ENCODE measurements at places on chromosomes 2 and 18. TPM values are rescaled to one million over a fixed set of nuclear protein-coding genes. Genes with fewer than 3 reads are reported as not detected.

DNA sequence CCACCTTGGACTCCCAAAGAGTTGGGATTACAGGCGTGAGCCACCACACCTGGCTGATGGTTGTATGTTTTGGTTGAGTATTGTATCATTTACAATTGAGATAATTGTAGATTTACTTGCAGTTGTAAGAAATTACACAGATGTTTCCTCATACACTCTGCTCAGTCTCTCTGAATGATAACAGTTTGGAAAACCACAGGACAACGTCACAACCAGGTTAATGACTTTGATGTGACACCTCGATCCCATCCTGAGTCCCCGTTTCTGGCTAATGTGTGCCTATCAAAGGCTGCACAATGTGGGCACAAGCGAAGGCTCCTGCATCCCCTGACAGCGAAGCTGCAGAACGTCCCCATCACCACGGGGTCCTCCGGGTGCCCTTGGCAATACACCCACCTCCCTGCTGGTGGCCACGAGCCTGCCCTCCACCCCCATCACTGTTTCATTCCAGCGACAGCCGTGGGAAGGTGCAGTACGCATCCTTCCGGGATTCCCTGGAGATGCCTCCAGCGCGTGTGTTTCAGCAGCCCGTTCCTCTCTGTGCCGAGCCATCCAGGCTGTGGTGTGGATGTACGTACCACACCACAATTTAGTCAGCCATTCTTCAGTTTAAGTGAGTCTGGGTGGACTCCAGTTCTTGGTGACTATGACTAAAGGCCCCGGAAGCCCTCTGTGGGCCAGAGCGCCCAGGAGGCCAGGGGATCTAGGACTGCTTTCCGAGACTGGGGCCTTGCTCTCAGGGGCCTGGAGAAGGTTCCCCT lies 4.3 kb upstream of the PDCD1 start:
- DNase-seq = no peak

DNA sequence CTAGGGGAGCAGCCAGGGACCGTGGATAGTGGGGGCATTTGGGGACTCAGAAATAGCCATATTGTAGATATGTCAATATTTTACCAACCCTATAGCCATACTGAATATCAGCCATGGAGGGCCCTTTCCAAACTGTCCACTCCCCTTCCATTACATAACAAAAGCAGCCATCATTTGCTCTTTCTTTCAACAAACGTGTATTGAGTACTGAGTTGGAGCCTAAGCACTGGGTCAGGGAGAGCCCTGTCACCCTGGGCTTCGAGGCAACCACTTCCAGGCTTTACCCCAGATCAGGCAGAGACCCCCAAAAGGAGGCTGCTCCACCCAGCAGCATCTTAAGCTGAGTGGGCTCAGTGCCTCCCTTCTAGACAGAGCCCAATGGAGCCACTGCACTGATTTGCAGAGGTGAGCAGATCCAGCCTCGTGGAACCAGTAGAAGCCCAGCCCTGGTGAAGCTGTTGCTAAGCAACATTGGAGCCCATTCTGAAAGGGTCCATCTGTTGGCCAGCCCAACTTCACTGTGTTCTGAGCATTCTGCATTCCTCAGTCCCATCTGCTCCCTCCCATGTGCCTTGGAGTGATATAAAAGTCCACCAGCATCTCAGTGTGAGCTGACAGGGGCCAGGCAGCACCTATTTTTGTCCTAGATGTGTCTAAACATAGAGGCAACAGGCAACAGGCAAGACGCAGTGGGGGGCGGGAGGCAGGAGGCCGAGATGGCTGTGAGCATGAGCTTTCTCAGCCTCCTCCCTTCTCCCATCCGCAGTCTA lies 112.1 kb downstream of the PLB1 start:
- DNase-seq = no peak

DNA sequence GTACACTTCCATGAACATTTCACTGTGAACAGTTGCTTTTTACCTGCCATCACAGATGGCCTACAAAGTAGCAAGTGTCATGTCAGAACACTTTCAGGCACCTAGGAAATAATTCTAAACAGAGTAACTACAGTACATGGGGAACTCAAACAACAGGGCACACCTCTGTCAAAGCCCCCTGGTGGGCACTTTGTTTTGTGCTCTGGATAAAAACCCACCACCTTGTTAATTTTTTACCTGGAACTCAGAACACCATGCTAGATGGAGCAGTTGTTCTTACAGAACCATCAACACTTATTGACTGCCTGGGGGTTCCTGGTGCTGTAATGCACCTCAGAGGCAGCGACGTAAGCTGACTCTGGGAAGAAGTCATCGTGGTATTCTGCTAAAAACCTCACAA lies 2.3 kb downstream of the MSL3B start:
- DNase-seq = no peak

DNA sequence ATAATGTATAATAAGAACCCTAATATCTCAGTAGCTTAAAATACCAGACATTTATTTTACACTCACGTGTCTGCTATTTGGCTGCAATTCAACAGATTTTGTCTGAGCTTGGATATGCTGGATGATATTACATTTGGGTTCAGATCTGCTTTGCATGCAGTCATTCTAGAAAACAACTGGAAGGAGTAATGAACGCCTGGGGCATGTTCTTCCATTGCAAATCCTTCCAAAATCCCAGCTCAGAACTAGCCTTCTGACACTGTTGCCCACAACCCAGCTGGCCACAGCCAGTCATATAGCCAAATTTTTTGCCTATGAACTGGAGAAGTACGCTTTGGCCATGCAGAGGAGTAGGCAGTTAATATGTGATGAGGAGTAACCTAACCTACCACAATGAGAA lies 597.8 kb upstream of the VRK2 start:
- DNase-seq = no peak

The CLEC4F gene
- total RNA-seq = 0.10 TPM

- DNase-seq = no peak
Observed at GRCh38 chr18:13573750-13574149, 152.6 kb downstream of the FAM210A start.

DNA sequence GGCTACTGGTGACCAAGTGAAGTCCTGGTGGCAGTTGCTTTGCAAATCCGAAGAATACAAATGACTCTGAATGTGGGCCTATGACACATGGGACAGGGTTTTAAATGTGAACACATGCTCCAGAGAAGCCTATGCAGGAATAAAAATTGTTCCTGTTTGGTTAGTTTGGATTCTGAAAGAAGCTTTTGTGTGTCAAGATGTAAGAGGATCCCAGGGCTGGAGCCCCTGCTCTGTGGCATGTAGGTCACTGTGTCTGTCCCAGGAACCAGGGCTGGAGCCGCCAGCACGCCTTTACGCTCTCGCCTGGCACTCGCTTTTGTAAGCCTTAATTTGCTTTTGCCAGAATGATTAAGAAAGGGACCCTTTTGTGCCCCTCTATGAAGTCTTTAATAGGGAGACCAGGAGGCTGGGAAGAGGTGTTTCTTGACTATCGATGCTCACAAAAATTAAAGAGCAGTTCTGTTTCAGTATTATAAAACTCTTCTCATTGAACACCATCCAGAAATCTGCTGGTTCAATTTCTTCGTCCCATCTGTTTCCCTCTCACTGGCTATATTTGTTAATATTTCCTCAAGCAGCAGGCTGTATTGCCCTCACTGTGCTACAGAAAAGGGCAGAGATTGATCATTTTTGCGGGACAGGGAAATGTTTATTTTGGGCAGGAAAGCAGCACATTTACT lies 532.7 kb upstream of the POU3F3 start:
- no peak for DNase-seq

The RGPD3 gene
- total RNA-seq = 0.16 TPM

GRCh38 chr2:190822043-190822442 lies 58.6 kb upstream of the GLS start:
- DNase-seq = no peak

DNA sequence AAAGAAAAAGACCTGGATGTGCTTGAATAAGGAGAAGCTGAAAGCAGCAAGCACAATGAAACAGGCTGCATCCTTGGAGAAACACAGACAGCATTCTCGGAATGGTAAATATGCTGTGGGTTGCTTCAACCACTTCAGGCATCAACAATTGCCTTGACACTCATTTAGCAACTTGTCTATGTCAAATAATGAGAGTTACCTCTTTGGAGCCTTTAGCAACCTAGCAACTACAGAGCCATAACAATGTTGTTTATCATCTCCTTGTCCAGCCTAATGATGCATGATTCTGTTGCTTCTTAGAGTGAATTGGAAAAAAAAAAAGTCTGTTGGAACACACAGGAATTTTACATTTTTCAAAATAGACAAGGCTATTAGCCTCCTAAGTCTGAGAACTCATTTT lies 410.6 kb downstream of the PIK3C3 start:
- DNase-seq = no peak

DNA sequence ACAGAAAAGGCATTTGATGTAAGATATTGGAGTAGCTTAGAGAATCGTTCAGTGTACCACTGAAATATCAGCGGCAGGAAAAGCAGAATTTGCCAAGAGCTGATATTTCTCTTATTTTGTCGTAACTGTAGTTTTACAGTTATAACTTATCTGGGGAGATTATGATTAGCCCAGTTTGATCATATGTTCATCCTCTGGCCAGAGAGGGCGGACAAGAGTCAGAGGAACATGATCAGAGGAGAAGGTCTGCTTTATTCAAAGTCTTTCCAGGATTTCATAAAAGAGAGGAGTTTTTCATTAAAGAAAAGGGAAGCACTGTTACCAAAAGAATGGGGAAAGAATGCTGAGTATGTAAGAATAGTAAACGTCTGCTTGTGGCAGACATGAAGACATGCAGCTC lies 1655.6 kb downstream of the DPP10 start:
- DNase-seq = no peak

The ALPI gene
- not detected for total RNA-seq

The ABCG8 gene
- not detected for total RNA-seq

The MC2R gene
- not detected for total RNA-seq

DNA sequence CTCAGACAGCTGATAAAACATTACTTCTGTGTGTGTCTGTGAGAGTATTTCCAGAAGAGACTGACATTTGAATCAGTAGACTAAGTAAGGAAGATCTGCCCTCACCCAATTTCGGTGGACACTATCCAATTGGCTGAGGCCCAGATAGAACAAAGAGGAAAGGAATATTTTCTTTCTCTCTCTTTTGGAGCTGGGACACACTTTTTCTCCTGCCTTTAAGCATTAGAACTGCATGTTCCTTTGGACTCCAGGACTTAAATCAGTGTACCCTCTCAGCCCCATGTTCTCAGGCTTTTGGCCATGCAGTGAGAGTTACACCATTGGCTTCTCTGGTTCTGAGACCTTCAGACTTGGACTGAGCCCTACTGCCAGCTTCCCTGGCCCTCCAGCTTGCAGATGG lies 3.3 kb upstream of the SRBD1 start:
- DNase-seq = no peak

DNA sequence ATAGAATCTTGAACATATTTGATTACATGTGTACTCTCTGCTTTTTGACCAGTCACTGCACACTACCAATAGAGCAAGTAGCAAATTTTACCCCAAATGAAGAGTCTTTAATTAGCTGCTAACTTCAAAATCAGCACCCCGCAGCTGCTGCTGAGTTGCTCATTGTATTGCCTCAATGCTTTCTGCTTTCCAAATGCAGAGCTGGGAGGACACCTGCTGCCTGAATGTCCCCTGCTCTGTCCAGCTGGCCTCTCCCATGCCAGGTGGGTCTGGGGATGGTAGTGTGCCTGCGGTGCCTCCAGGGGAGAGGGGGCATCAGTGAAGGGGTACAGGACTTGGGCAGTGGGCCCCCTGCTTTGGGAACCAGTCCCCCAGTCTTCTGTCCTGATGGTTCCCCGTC lies 184.8 kb downstream of the PRKCE start:
- no peak for DNase-seq

DNA sequence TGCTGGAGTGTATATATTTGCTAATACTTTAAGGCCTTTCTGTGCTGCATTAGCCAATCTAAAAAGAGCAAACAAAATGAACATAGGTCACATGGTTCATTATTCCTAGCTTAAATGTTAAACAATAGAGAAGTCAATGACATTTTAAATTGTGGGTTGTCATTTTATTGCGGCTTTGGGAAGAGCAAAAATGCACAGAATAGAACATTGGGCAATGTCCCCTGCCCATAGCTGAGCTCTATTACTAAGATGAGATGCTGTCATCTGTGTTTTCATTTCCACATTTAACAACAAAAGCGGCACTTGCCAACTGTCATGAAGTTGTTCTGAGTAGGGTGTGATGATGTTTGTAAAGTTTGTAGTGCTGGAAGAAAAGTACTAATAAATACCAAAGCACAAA lies 3.2 kb upstream of the VAPA start:
- no peak for DNase-seq

GRCh38 chr2:11154016-11154922 lies 998 bp upstream of the SLC66A3 start:
- DNase-seq = no peak

- DNase-seq = peak; percentile 9
Observed at GRCh38 chr18:48540251-48541025, 1.6 kb downstream of the CTIF start.

DNA sequence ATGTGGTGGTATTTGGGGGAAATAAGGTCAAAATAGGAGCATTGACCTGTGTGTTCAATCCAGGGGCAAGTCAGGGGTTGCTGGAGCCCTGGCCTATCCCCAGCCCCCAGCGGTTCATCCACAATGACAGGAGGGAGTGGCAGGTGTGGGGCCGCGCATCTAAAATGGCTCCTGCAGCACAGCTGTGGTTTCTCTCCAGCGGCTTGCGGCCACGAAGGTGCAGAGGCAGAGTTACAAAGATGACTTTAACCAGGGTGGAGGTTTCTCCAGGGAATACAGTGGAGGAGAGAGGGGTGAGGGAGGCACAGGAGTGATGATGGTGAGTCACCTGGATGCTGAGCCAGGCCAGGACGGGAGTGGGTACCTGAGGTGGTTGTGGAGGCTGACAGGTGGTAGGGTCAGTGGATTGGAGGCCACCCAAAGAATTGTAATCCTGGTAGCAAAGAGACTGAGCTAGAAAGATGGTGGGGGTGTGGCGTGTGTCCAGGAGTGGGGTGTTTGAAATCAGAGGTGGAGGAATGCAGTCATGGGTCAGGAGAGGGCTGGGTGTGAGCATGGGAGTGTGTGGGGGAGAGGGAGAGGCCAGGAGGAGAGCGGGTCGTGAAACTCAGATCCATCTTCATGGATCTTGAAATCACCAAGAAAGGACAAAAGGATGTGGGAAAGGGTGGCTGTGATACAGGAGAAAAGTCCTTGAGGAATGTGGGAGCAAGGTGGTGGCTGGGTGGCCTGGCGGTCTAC lies 83.2 kb downstream of the CTIF start:
- no peak for DNase-seq

GRCh38 chr2:124879640-124880039 lies 854.6 kb downstream of the CNTNAP5 start:
- no peak for DNase-seq

DNA sequence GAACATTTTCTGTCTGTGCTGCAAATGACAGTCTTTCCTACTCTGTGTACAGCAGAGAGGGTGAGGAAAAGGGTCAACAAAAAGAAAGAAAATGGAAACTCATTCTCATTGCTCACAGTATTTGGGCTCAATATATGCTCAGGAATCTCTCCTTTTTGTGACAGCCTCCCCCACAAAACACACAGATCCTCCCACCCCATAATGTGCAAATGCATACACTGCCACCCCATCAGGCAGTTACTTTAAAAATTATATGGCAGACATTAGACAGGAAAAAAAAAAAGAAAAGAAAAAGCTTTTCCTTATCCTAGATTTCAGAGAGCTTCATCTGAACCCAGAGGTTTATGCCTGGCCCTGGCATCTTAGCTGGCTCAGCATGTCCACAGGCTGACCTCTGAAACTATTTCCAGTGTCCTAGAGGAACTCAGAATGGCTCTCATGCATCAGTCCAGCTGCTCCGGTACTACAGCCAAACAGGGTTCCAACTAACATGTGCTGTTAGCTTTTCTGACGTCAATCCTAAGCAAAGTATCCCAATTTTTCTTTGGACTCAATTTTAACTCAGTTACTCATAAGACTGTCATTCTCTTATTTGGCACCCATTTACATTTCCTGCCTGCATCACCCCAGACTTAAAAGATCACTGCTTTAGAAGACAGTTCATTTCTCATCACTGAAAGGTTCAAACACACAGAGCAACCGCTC lies 105.9 kb downstream of the RBMS1 start:
- no peak for DNase-seq
